Stimulated activated CD8-positive, alpha-beta memory T cell treated with anti-CD3 and anti-CD28 coated beads, Interleukin-4, amount 100 ng/mL, for 1 hour (primary cell): ENCODE measurements at places on chromosomes 5 and 9.

DNA sequence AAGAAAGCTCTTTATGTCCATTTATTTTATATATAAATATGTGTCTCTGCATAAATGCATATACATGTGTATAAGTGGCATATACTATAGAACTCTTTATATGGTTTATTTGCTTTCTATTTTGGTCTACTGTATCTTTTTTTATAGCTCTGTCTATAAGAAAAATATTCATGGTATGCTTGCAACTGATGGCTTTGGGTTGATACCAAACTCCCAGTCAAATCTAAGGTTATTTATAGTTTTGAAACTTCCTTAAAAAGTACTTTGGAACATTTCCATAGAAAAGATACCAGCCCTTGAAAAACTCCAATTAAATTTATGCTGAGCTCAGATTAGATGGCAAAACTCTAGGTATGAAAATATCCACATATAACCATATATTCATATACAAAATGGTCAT is 120.0 kb upstream of the KLF9 start:
- no peak for DNase-seq

DNA sequence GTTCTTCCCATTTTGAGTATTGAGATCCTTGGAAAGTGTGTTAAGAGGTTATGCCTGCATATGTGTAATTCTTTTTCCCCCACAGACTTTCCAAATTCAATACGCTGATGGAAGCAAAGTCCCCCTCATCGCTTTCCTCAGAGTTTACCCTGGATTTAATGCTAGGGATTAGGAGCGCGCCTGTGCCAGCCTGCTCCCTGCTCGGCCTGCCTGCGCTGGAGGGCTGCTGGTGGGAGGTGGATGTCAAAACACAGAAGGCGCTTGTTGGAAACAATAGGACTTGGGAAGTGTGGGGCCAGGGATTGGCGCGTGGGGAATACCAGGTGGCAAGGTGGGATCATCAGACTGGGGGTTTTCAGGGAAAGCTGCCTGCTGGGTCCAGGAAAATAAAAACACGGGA is 39.8 kb upstream of the PTCH1 start:
- DNase-seq: no peak

DNA sequence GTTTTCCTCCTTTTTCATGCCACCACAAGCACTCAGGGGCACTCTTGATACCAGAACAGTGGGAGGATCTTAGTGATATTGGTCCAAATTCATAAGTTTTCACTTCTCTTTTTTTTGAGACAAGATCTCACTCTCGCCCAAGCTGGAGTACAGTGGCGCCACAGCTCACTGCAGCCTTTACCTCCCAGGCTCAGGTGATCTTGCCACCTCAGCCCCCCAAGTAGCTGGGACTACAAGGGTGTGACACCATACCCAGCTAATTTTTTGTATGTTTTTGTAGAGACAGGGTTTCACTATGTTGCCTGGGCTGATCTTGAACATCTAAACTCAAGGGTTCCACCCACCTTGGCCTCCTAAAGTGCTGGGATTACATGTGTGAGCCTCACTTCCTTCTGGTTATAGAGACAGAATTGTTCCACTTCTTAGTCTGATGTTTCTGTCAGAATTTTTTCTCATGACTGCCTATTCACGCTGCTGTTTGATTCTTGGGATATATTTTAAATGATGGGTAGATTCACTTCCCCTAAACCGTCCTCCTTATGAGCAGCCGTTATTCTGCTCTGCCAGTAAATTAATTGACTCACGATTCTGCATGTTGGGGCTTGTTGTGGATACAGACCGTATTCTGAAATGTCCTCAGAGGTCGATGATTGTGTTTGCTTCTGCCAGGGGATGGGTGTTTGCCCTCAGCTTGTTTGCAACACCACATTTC is 30.8 kb downstream of the MTAP start:
- DNase-seq: no peak

DNA sequence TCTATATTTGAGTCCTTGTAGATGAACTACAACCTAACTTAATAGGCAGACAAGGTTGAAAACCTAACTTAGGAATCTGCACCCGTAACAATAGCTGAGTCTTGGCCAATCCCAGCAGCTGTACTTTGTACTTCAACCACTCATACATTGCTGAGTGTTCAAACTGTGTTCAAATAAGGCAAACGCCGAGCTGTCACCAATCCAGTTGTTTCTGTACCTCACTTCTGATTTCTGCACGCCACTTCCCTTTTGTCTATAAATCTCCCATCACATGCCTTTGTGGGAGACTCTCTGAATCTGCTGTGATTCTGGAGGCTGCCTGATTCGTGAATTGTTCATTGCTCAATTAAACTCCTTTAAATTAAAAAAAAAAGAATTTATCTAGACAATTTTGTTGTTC is 167.8 kb upstream of the TUT7 start:
- DNase-seq: no peak

- no peak for DNase-seq
Measured at GRCh38 chr5:10859393-10860195, 98.6 kb upstream of the DAP start.

DNA sequence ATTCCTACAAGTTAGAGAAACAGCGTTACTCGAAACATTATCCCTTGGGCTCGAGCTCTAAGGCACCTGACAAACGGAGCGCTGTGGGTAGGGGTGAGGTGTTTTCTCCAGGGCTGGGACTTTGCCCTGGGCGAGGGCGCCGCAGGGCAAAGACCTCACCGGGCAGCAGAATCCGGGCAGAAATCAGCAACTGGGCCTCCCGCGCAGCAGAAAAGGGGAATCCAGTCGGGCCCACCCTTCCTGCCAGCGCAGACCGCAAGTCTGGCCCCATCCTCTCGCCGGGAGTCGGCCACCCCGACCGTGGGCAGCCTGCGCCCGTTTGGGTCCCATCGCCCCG is 430 bp upstream of the MSH3 start:
- DNase-seq: no peak

DNA sequence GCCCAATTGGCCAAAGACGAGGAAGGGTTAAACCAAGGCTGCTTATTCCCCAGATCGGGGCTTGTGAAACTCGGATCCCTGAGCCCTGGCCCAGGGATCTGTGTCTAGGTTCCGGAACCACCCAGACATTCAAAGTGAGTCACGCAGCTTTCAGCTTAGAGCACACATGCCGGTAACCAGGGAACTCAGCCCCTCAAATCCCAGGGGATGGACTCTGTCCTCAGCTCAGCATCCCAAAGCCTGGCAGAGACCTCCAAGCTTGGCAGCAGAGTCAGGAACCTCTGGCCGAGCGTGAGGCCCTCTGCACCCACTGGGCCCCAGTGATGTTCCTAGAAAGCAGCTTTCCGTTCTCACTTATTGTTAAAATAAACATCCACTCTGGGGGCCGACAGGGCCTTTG is 5.1 kb downstream of the PNPLA7 start:
- no peak for DNase-seq

DNA sequence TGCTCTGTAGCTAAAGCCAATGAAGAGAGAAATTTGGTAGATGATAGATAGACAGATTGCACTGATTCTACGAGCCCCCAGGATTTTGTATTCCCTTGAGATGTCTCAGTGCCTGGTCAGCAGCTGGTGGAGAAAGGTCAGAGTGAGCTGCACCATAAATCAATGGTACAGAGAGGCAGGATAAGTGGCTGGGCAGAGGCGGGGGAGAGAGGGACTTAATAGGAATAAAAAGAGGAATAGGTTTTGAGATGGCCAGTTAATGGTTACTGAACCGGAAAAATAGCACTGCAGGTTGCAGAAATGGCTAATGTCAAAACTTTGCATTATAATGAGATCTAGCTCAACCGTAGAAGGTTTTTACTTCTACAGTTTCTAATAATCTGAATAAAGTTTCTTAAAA is 47.9 kb upstream of the SLC12A2 start:
- no peak for DNase-seq
